Immature natural killer cell (primary cell): ENCODE measurements at places on chromosomes 12 and 14. TPM values are rescaled to one million over a fixed set of nuclear protein-coding genes. Genes with fewer than 3 reads are reported as not detected.

- no peak for DNase-seq
Measured at GRCh38 chr12:810116-810515, 57.7 kb downstream of the WNK1 start.

DNA sequence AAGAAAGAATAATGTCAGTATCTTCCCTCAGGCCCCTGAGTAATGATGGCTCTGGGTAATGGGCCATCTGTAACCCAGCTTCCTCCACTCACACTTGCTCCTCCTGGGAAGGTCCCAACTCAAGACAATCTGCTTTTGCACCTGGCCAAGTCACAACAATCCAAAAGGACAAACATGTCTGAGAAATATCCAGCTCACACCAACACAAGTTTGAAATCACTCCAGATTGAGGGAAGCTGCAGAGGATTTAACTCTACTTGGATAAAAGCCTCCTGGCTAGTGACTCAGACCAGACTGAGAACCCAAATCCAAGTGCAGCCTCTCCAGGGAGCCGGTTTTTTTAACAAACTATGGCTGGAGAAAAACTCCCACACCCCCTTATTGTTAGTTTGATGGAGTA lies 34.2 kb downstream of the RTRAF start:
- no peak for DNase-seq

Gene RFX4
- not detected for polyA plus RNA-seq

GRCh38 chr12:51886021-51886710 lies 1.7 kb upstream of the ANKRD33 start:
- DNase-seq = peak; percentile 45

Gene HOXC11
- polyA plus RNA-seq = not detected

Gene FSCB
- polyA plus RNA-seq = not detected

DNA sequence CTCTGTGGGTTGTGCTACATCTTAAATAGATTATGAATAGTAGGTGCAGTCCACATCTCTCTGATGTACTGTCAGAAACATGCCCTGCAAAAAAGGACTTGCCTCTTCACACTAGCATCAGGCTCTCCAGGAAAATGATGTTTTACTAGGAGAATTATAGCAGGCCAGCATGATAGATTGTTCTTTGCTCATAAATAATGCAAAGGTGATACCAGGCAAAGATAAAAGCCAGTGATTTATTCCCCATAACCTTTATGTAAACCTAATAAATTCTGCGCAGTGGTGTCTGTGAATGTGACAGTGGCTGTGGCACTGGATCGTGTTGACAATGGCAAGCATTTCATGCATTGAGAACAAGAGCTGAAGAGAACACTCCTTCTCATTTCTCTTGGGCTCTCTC lies 646.5 kb upstream of the SEL1L start:
- no peak for DNase-seq

Gene CAPZA3
- not detected for polyA plus RNA-seq

Gene GLIPR1L1
- polyA plus RNA-seq = not detected

DNA sequence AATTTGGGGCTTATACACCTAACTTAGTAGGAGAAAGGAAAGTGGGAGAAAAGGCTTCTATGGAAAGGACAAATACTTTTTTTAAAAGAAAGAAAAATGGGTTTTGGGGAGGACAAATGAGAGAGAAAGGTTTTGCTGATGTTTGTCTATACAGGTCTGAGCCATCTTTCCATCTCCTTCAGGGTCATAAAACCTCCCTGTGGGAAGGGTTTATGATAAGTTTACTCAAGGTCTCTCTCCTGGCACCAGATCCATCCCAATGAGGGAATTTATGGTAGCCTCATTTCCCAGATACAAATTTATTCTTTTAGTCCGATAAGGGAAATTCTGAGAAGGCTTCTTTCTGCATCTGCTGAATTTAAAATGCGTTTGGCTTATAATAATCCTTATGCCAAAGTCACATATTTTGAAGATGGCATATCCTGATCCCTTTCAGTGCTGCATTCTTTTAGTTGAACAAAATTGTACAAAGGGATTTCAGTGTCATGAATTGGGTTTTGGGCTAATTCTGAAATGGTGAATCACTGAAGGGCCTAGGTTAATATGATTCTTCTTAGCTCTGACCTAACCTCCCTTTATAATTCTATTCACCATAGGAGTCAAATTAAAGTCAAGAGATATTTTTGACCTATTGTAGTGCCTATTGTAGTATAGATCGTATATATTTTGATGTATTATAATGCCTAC lies 173.5 kb upstream of the DYRK2 start:
- DNase-seq = no peak

Gene C1QL4
- polyA plus RNA-seq = not detected

DNA sequence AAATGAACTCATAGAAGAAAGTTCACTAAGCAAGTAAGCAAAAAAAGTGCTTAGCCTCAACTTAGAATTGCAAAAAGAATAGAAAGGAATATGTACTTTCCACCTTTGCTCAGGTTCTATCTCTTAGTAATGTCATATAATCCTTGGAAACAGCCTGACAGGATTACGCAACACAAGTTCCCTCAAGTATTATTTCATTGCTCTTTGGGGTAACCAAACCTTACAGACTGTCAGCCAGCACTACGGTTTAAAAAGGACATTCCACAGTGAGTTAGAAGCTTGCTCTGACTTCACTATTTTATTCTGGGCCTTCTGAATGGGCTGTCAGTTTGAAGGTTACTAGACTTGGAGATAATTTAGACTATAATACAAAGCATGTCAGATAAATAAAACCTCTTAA lies 264.0 kb downstream of the ATXN7L3B start:
- no peak for DNase-seq

GRCh38 chr12:48413388-48413787 lies 59.0 kb upstream of the ANP32D start:
- DNase-seq = no peak

Gene CPNE6
- polyA plus RNA-seq = not detected

DNA sequence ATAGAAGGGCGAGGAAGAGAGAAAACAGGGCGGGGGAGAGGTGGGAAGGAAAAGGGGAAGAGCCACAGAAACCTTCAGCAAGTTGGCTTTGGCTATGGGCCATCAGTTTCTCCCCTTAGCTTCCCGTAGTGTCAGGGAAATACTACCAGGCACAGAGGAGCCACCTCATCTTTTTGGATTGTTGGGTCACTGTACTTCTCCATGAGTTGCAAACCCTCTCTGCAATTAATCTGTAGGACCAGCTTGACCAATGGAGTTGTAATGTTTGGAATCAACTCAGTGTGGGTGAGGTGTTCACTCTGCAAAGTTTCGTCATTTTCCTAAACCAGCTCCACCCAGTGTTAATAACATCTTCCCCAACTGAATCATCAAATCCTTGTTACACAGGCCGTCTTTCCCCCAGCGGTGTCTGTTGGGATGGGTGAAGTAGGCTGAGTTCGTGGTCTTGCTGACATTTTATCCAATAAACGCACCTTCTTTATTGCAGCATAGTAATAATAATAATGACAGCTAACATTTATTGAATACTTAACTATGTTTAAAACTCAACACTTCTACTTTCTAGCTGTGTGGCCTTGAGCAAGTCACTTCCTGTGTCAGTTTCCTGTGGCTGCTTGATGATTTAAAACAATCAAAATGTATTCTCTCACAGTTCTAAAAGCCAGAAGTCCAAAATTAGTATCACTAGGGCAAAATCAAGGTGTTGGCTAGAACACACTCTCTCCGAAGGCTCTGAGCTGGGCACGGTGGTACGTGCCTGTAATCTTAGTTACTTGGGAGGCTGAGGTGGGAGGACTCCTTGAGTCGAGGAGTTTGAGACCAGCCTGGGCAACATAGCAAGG lies 8.1 kb upstream of the GLTP start:
- DNase-seq = peak; percentile 71
